Mammary epithelial cell (primary cell): ENCODE measurements at places on chromosomes 5 and 9. TPM values are rescaled to one million over a fixed set of nuclear protein-coding genes. Genes with fewer than 3 reads are reported as not detected.

GCNT4 gene
- polyA plus RNA-seq = 1.4 TPM

GHR gene
- 0.56 TPM for polyA plus RNA-seq

LVRN gene
- polyA plus RNA-seq = not detected

SPACA9 gene
- 3.9 TPM for polyA plus RNA-seq

- no peak for DNase-seq
Observed at GRCh38 chr9:77891128-77891800, 140.3 kb downstream of the GNAQ start.

DNA sequence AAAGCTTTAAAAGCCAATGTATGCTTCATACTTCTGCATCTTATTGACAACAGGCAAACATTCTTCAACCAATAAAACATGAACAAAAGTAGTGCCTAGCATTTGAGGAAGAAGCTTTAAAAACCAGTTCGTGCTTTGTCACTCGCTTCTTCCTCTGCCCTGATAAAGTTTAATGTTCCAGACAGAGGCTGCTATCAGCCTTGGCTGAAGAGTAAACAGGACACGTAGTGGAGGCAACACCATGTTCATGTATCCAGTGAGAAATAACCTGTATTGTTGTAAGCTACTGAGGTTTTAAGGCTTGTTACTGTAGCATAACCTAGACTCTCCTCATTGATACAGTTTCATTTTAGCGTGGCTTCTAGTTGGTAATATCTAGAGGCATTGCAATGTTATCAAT lies 3.2 kb upstream of the FUBP3 start:
- DNase-seq = no peak

DNA sequence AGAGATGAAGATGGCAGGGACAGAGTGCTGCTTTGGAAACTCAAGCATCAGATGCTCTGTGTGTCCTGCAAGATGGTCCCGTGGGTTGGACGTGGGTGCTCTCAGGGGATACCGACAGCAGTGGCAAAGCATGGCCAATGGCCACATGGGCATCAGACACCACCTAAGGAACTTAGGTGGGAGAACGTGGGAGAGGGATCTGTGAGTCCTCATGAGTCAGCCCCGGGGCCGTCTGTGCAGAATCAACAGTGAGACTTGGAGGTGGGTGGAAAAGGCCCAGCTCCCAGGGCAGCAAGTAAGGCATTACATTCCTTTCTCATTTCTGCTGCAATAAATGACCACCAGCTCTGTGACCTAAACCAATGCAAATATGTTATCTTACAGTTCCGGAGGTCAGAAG lies 77.0 kb downstream of the RAD23B start:
- DNase-seq = no peak

DNA sequence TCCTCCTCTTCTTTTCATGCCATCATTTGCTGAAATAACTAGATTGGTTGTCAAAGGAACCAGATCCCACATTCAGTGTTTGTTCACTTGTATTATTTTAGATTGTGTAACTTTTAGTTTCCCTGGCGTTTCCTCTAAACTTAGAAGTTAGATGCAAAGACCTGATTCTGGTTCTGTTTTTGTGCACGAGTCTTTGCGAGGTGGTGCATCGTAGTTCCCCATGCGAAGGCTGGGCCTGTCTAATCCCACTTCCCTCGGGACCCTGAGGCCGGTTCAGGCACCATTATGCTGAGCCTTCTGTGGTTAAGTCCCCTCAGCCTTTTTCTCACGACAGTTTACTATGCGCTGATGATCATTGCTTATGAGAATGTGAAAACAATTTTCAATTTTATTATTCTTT lies 219.1 kb upstream of the OTULINL start:
- DNase-seq = no peak
